ENCODE measurements at places on chromosomes 5 and 9.

DNA sequence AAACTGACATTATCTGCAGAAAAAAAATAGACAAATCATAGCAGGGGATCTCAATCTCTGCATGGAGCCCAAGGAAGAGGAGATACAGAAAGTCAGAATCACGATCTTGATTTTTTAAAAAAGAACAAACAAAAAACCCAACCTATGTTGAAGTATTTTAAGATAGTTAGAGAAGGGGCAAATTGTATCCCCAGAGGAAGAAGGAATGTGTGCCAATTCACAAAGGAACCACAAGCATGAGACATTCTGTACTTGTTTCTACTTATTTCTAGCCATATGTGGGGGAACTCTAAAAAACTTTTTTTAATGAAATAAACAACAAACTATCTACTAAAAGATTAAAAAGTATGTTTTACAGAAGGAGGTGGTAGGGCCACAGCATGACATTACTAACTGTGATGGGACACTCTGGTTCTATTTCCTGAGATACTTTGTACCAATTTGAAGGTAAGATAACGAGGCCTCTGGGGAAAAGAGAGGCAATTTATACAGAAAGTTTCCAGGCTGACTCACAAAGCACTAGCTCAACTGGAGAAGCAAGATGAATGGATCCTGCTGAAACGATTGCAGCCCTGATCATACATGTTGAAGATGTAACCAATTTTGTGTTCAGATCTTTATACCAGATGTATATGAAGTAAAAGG is 22.5 kb downstream of the RANBP3L start:
- peak; percentile 40 for DNase-seq

DNA sequence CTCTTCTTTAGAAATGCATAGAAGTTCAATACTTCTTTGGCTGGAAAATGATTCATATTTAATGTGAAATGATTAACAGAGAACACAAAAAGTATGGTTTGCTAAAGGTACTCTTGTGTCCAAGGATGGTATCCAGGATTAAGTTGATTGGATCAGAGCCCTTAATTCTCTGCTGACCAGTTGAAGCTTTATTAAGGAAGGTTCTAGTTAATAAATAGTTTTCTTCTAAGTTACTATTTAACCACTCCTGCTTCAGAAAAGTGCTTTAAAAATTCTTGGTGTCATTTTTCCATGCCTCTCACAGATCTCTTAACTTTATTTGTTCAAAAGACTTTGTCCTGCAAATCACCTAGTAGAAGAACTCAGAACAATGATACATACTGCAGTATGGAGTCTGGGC is 134.3 kb downstream of the MEF2C start:
- DNase-seq: no peak

GRCh38 chr9:30244877-30245276 is 2139.6 kb upstream of the ACO1 start:
- no peak for DNase-seq

DNA sequence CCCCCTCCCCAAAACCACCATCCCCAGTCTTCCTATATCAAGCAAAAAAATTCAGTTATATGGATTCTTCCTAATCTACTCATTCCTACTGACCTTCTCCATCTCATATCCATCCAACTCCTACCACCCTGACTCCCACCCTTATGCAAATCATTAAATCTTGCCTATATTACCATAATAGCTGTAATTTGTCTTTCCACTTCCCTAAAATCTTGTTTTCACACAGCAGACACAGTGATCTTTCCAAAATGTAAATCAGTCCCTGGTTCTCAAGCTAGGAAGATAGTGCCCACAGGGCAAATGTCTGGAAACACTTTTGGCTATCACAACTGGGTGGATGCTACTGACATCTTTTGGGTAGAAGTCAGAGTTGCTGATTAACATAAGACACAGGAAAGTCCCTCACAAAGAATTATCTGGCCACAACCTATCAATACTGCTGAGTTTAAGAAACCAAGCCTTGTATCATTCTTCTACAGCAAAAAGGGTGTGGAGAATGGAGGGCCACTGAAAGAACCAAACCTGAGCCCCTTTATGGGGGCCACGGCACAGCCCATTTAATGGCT is 1.4 kb downstream of the SRA1 start:
- DNase-seq: no peak

DNA sequence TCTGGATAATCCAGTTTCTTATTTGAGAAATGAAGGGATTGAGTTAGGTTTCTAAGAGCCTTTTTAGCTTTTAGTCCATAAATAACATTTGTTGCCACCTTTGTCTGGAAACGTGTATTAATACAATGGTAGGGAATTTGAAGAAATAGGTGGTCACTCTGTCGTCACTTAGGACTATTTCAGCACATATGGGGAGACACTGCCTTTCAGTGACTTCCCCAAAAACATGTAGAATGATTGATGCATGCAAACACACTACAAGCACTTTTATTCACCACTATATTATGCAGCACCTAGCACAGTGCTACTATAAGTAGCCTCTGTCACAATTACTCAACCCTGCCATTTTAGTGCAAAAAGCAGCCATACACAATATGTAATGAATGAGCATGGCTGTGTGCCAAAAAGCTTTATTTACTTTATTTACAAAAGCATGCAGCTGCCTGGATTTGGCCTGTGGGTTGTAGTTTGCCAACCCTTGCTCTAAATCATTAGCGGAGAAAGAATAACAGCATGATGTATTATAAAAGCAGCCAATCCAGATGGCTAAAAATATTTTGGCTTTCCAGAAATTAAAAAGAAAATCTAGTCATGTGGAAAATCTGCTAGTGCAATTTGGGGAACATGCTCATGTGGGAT is 154.2 kb upstream of the HMHB1 start:
- DNase-seq: no peak

All from DMS 273 treated with DMSO at 0.1 percent for 48 hours (cell line).